ENCODE measurements at places on chromosomes 11 and 22.

- no peak for DNase-seq
These were observed 85.0 kb downstream of the CELSR1 start for GRCh38 chr22:46452195-46453005.

- DNase-seq = no peak
These were observed 12.0 kb downstream of the STIM1 start for GRCh38 chr11:3867209-3868091.

DNA sequence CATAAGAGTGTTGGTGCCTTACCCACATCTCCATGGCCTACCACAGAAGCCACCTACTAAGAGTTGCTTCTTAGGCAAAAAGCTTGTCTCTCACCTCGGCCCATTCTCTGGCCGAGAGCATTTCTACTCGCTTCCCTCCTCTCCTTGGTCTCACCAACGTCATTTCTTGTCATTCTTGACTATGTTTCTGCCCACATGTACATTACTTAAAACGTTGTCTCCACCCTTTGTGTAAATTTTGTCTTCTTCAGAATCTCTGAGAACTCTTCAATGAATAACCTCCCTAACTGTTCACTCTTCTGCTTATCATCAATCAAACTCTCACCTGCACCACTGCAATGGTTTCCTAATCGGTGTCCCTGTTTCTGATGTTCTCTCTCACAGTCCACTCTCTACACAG is 20.1 kb downstream of the SOX6 start:
- no peak for DNase-seq

- no peak for DNase-seq
These were observed 332.2 kb downstream of the LUZP2 start for GRCh38 chr11:24828938-24829605.

DNA sequence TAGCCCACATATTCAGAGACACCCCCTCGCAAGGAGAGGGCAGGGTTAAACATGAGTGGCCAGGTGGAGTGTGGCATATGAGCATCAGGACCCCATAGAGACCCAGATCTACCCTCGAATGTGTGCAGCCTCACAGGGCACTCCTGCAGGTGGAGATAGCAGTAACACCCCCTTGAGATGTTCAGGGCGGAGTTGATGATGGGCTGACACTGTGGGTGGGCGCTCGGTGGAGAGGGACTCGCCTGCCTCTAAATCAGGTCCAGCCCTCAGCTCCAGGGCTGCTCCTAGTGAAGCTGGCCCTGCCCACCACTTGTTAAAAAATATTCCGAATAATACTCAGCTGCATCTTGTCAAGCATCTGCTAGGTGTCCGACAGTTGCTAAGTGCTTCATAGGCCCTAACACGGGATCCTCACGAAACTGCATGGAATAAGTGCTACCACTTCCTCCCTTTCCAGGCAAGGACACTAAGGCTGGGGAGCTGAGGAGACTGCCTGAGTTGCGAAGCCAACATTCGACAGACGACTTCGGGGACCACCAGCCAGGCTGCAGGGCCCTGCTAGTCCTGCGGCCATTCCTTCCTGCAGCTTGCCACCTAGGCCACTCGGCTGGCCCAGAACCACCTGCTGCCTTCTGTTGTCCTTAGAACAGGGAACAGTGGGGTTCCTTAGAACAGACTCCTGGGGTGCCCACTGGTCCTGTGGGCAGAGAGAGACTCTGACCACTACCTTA is 74.0 kb upstream of the WNT11 start:
- no peak for DNase-seq

DNA sequence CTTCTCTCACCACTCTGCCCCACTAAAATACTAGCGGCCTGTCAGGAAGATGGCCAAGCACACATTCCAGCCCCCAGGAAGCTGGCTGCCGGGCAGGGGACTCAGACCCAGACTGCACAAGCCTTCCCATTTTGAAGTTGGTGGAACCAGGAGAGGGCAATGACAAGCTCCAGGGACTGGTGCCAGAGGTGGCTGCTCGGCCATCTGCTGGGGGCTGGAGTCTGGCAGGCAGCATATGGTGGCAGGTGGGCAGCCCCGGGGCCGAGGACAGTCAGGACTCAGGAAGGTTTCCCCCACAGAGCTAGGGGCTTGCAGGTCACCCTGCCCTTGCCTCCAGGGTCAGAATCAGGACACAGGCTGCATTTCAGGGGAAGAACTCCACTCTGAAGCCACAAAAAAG is 22.6 kb downstream of the KCNJ5 start:
- DNase-seq = no peak

GRCh38 chr11:125463590-125464269 is 32.3 kb downstream of the FEZ1 start:
- DNase-seq = no peak

- DNase-seq = no peak
These were observed 76.0 kb upstream of the SORL1 start for GRCh38 chr11:121376130-121376529.

- DNase-seq = no peak
These were observed 23.8 kb downstream of the CD44 start for GRCh38 chr11:35162745-35163144.

DNA sequence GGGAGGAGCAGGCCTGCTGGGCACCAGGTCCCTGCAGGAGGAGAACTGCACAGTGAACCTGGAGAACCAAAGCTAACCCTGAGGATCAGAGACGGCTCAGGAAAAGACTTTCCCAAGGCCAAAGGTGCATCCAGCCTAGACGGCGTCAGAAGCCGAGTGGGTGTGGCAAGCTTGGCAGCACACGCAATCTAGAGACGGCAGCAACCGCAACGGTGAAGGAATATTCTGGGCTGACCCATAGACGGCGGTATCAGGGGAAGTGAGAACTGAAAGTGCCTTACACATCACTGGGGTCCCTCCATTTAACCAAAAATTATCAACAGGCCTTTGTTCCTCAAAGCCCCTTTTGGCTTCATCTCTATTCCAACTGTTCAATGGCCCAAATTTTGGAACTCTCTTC is 26.2 kb downstream of the SPATA19 start:
- peak; percentile 35 for DNase-seq

- peak; percentile 64 for DNase-seq
These were observed 22.0 kb upstream of the TLCD5 start for GRCh38 chr11:120303004-120303637.

DNA sequence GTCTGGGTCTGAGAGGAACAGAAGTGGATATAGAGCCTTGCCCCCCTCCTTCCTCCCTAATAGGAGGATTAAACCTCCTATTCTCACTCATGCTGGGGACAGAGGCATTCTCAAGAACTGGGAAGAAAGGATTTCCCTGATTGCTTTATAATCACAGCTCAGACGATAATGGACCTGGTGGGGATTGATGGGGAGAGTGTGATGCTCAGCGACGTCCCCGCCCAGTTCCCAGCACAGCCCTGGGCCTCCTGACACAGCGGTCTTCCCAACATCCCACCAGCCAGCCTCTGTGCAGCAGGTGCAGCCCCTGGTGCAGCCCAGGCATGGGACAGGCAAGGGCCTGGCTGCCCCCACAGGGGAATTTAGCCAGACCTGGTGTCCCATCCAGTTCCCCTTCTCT is 28.4 kb downstream of the TRIM29 start:
- no peak for DNase-seq

- no peak for DNase-seq
These were observed 15.0 kb downstream of the METTL15 start for GRCh38 chr11:28123151-28123581.

GRCh38 chr22:46656856-46657654 is 36.9 kb downstream of the GRAMD4 start:
- no peak for DNase-seq

- DNase-seq = no peak
These were observed 875 bp upstream of the STT3A start for GRCh38 chr11:125591649-125592304.

- DNase-seq = no peak
These were observed 15.6 kb upstream of the ARHGEF17 start for GRCh38 chr11:73292525-73292894.

DNA sequence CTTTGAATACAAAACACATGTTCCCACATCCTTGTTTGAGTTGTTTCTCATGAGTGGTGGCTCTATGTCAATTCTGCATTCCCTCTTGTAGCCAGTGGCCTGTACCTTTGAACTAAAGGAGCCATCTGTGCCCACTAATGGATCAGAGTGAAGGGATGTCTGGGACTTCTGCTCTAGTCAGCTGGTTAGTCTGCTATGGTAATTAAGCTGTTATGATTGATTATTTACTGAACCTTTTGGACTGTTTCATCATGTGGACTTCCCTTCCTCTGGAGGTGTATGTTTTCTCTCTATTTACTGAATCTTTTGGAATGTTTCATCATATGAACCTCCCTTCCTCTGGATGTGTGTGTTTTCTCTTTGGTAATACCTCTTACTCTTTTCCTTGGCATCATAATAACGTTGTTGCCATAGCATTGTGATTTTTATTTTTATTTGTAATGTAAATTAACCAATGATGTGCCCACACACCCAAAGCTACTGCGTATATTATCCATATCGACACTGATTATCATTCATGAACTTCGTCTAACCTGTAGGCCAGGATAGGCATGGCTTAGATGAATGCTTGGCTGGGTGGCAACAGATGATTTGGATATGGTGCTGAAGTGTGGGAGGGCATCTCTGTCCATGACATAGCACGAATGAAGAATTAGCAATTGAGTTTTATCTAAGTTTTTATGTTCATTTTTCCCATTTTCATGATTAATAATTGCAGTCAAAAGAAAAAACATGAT is 112.3 kb upstream of the SORL1-AS1 start:
- DNase-seq = no peak

- no peak for DNase-seq
These were observed 52.4 kb upstream of the TTLL12 start for GRCh38 chr22:43239193-43239780.

DNA sequence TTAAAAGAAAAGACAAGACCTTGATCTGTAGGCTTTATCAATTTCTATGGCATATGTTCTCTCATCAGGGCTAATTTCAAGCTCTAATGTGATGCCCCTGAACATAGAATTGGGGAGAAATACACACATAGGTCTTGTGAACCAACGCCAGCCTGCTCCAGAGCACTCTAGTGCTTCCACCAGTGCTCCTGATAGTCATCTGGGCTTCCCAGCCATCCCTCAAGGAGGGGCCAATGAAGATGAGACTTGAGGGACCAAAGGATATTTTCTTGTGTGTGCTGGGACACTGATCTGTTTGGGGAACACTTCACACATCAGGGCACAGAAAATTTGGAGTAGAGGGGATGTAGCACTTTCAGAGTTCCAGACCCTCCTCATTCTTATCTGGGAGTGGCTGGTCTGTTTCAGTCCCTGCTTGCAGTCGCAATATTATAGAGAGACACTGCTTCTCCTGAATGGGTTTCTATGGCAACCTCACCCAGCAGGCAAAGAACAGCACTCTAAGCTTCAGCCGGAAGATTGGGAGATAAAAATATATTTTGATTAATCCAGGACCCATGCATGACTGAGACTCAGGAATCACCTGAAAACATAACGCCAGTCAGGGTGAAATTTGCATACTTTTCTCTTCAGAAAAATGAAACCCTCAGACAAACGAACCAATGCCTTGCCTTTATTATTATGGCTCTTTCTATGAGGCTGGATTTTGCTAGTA is 28.4 kb upstream of the SCN3B start:
- no peak for DNase-seq

- DNase-seq = no peak
These were observed 2.2 kb upstream of the PLAAT5 start for GRCh38 chr11:63493127-63493526.

DNA sequence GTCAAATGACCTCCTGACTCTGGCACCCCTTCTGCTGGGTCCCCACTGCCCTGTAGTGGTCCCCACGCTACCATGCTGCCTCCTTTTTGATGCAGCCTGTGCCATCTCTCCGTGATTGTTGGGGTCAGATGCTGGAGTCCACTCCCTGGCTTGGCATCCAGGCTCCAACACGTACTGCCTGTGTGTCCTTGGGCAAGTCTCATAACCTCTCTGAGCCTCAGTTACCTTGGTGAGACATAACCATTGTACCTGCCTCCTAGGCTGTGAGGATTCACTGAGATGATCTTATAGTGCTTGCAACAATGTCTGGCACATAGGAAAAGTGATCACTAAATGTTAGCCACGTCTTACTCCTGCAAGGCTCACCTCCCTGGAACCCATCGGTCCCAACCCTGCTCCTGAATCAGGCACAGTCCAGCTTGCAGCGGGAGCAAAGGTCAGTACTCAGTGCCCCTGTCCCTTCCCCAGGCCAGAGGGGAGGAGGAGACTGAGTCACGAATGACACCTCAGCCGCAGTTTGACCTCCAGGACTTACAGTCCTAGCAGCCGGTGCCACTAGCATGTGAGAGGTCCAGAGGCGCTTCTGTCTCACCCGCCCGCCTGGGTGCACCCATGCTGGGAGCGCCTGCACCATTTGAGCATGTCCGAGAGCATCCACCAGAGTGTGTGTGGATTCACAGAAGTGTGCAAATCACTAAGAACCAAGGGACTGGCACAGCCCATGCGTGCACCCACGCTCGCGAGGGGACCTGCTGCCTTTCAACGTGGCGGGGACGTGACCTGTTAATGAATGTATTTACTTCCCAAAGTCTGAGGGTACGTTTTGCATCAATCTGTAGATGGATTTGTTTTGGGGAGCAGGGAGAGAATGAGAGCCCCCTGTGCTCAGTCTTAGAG is 3.0 kb upstream of the APOA4 start:
- no peak for DNase-seq

DNA sequence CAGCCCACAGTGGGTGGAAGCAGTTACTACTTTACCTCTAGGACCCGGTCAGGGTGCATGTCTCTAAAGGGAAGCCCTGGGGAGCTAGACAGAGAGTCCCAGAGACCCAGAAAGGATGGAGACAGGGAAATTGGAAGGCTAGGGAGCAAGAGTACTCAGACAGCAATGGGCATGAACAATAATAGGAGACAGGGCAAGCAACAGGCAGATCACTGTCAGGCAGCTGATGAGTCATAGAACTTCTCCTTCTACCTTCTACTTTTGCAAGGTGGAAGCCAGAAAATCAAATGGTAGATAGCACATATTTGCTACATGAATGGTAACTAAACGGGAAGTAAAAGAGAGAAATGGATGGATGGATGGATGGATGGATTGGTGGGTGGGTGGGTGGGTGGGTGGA is 19.6 kb downstream of the CD5 start:
- no peak for DNase-seq

DNA sequence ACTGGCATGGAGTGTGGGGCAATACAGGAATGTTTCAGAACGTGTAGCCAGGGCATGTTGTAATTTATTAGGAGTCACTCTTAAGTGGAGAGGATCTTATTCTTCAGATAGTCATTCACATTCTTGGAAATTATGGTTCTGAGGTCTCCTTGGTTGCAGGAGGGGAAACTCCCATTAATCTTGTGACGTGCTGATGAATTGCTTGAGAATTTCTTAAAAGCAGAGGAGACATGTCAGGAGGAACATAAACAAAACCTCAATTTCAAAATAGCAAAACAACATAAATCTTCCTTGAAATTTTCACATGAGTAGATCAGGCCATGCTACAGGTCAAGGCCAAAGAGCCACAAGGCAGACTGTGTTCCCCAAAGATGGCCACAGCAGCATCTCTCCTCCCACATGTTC is 50.4 kb downstream of the ADM start:
- DNase-seq = no peak

DNA sequence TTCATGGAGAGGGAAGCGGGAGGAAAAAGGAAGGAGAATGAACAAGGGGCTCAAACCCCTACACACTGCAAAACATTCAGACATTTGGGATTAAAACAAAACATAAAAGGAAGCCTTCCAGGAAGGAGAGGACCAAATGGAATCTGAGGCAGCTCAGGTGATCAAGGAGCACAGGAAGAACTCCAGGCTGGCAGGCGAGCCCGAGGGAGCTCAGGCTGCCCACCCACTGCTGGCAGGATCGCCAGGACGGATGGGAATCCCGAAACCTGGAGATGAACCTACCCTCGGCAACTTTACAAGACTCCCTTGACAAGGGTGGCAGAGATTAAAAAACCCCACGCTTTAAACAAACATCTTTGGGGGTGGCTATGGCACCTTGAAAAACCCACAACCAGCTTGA is 5.0 kb upstream of the PYGM start:
- no peak for DNase-seq

GRCh38 chr22:46173152-46173551 is 22.8 kb downstream of the PPARA start:
- no peak for DNase-seq
